NCI-H345 (cell line): ENCODE measurements at places on chromosomes 4 and X.

DNA sequence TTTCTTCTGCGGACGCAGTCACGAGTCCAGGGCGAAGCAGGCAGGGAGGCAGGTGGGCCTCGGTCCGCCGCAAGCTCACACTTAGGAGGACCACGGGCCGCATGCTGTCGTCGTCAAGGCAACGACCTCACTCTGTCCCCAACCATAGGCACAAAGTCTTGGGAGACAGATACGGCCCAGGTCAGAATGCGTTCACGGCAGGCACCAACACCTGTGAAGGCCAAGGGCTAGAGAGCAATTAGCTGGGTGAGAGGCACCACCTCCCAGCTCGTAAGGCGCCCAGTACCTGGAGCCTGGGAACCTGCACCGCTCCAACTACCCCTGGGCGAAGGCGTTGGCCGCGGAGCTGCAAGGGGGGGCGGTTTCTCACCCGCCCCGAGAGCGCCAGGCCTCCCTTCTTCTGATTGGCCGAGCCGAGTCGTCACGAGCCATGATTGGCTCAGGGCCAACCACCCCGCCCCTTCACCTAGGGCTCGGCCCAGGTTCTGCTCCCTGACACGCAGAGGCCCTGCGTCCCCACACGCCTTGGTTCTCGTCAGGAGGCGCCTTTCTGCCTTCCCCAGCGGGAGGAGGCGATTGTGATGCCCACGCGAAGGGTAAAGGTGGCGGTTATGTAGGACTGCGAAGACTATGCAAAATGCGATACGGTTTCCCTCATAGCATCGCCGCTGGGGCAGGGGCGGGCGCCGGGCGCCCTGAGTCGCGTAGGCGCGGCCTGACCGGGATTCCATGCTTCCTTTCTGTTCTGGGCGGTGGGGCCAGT lies at the start of gene CDKL2:
Gene CDKL2 (minus strand): TSS at position 355 of the 763 bp plus-strand sequence. CDS start 4,540 bp downstream, outside the sequence.
- DNase-seq, result peak; percentile 92

- no peak for DNase-seq
These were observed 194.9 kb upstream of the PSAPL1 start for GRCh38 chr4:7629501-7630254.

GRCh38 chr4:174088795-174089194 lies 194.7 kb downstream of the FBXO8 start:
- DNase-seq, result no peak

GRCh38 chr4:21645776-21646175 lies 302.8 kb downstream of the KCNIP4 start:
- DNase-seq, result no peak

- no peak for DNase-seq
These were observed 632.3 kb downstream of the PDHA2 start for GRCh38 chr4:96471956-96472867.

DNA sequence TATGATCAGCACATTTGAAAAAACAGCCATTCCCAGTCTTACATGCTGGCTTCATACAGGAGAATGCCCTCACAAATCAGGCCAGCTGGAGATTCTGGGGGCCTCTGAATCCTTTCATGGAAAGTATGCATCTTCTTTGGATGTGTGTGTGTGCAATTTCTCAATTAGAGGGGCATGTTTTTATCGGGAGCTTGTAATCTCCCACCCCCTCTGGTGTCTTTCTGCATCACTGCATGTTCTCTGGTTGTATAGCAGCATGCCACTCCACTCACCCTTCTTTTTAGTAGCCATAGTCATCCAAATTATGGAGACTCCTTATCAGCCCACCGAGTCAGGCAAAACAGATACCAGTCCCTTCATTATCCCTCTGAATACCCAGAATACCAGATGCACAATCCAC lies 282.2 kb upstream of the SLIT2 start:
- no peak for DNase-seq
